Cardiac muscle cell (in vitro differentiated cells and primary cell): ENCODE measurements at places on chromosomes 13 and 19. TPM values are rescaled to one million over a fixed set of nuclear protein-coding genes. Genes with fewer than 3 reads are reported as not detected.
A peak's percentile ranks its signal among the peaks of the same experiment; 100 is the strongest.

DNA sequence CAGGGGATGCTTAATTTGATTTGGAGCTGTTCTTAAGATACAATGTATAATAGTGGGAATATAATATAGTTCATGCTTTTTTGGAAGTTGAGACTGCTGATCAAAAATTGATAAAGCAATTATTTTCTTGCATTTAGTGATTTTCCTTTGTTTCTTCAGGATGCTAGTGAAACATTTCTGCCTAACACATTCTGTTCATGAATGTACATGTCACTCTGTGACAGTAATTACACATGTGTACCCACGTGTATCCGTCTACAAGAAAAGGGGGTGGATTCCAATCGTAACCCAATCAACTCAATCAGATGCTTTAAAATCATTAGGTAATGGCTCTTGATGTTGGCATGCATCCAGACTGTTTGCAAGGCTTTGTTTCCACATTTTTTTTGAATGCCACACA lies 5.0 kb upstream of the FRY start:
- DNase-seq = no peak

DNA sequence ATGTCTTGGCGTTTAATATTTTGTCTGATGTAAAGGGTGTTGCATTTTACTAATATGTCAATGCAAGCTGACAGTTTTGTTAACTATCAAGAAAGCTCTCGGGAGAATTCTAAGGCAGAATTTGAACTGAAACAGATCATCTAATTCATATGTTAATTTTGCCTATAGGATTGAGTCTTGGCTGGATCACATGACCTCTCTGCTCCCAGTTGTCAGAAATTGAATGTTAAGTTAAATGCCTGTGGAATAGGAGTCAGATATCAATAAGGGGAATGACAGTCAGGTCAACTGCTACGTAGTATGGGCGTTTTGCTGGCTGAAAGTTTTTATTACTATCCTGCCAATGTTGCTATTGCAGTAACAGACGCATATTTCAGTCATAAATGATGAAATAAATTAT lies 358.5 kb downstream of the MYO16 start:
- no peak for DNase-seq

DNA sequence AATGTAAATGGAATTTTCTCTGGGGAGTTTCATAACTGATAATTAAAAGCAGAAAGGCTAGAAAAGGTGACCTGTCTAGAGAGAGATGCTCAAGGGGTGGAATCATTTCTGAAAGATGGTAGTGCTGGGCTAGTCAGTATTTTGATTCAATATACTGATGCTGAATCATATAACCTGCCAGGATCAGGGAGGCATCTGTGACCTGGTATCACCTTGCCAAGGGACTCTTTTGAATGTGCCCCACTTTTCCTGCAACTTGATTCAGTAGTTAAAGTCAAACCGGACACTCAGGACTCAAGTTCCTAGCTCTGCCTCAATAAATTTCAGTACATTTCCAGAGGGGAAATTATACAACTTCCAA lies 15.8 kb downstream of the LCP1 start:
- DNase-seq = no peak

Gene CEACAM16
- not detected in 2 replicates for total RNA-seq

DNA sequence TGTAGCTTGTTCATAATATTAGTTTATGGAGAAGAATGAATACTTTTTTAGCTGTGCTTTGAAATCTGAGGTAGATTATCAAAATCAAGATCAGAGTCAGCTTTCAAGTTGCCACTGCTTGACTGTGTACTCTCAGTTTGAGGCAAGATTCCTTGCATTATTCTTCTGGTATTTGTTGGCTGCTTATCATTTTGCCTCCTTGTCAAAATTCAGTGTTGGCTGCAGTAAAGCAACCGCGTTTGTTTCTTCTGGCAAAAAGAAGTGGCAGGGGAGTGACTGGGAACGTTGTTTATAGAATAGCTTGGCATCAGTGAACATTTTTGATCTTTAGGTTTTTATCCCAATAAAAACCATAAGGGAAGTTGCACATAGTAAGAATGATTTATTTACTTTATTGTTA lies 419.3 kb upstream of the GPC6 start:
- DNase-seq = no peak

DNA sequence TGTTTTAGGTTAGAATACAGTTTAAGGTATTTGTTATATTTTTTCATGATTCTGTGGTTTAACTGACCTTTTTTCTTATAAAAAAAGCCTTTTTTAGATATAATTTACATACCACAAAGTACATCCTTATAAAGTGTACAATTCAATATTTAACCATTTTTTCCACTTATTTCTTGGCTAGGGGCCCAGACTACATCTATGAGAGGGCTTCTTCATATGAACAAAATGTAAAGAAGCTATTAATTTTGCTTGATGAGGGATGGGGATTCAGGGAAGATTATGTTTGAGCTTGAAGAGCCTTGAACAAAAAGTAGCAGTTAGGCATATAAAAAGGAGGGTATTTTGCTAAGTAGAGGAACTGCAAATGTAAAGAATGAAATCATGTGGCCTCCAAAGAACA lies 2.2 kb downstream of the CCDC122 start:
- DNase-seq = no peak

Gene PGLYRP1
- not detected in 2 replicates for total RNA-seq

Gene MBD3L2
- not detected in 2 replicates for total RNA-seq

Gene VRK3
- 29.9 and 34.3 TPM in 2 replicates for total RNA-seq

DNA sequence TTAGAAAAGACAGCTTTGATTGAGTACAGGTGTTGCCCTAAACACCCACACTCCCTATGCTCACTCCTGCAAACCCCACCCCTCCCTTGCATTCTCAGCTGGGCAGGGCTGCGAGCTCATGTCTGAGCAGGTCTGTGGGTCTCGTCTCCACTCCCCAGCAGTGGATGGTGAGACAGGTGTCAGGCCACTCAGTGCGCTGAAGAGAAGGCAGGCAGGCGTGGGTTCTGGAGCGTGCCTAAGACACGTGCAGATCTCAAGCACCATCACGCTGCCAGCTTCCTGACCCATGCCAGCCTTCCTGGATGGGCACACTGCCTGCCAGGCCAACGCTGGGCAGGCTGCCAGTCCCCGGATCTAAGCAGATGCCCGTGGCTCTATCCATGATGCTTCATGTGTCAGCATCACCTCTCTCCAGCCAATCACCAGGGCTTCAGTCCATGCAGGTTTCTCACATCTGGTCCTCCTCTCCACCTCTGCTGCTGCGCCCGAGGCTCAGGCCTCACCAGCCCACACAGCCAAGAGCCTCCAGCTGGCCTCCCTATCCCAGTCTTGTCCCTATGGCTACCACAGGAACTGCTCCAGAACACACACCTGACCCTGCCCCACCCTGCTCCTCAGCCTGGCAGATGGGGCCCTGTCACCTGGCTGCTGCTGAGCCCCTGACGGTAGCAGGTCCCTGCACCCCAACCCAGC lies 42.6 kb downstream of the EPS15L1 start:
- DNase-seq = no peak

GRCh38 chr13:34179481-34179880 lies 361.5 kb downstream of the RFC3 start:
- no peak for DNase-seq

- DNase-seq = no peak
Measured at GRCh38 chr19:30378701-30379100, 6.5 kb downstream of the ZNF536 start.

Gene DCT
- total RNA-seq = 0.18 TPM in 2 replicates

DNA sequence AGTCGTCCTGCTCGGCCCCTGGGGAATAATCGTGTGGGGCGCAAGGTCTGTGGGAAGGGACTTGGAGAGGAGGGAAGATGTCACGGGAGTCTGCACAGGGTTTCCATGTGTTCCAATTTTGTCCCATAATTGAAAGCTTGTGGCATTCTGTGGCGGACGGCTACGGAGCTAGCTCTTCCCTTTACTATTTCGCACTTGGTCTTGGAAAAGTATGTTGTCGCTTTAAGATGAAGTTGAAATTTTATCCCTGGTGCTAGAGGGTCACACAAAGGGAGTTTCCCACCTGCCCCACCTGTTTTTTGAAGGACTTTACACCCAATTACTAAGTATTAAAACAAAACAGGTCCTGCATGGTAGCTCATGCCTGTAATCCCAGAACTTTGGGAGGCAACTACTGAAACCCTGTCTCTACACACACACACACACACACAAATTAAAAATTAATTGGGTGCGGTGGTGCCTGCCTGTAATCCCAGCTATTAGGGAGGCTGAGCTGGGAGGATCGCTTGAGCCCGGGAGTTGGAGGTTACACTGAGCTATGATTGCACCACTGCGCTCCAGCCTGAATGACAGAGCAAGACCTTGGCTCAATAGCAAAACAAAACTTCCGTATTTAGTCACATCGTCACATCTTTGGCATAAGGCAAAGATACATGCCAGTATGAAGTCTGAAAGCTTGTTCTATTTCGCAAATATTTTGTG lies 967 bp upstream of the TPT1 start:
- DNase-seq = peak; percentile 42

- no peak for DNase-seq
Measured at GRCh38 chr13:77928909-77929308, 10.3 kb upstream of the EDNRB start.

DNA sequence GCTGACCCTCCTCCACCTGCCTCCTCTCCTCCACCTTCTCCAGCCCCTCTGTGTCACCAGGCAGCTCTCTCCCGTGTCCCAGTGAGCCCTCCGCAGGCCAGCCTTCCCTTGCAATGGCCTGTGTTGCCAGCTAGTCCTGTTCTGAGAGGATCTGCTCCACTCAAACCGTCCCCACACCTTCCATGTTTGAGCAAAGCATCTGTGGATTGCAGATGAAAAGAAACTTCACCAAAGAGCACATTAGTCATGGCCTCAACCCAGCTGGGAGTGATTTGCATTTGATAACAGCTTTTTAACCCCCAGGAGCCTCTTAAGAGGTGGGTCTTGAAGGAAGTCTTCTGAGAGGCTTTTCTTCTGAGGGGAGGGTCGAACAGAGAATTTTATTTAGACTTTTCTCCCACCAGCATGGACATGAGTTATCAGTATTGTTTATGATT lies 72.8 kb downstream of the COL4A2 start:
- peak; percentile 43 for DNase-seq

Gene TMPRSS9
- not detected in 2 replicates for total RNA-seq

Gene ELAVL3
- total RNA-seq = 0.09 and 0.18 TPM in 2 replicates

Gene CCDC169
- total RNA-seq = 3.1 and 6.9 TPM in 2 replicates

DNA sequence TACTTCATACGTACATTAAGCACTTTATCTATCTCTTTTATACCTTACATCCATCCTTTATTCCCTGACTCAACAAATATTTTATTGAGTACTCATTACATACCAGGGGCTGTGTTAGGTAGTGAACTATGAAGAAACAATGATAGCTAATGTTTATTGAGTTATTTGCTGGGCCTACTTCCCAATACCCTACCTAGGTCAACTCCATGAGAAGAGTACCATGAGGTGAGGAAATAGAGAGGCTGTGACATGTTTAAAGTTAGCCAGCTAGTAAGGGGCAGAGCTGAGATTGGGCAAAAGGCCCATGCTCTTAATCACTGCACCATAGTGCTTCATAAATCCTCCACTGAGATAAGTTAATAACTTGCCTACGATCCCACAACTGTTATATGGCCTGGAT lies 79.9 kb downstream of the FREM2 start:
- no peak for DNase-seq

DNA sequence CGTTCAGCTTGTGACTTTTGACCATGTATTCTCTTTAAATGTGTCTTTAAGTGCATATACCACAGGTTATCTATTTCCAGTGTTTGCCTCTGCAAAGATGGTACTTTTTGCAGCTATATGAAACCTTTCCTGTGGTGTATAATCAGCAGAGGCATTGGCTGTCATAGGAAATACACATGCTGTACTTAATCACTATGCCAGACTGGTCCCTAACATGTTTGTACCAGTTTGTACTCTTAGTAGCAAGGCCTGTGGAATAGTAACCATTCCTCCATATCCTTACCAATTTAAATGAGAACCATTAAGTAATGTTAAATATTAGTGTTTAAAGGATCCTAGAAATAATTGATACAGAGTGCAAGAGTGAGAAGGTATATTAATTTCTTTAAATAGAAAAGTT lies 69.8 kb downstream of the CDK8 start:
- no peak for DNase-seq

Gene TEX26
- not detected in 2 replicates for total RNA-seq

DNA sequence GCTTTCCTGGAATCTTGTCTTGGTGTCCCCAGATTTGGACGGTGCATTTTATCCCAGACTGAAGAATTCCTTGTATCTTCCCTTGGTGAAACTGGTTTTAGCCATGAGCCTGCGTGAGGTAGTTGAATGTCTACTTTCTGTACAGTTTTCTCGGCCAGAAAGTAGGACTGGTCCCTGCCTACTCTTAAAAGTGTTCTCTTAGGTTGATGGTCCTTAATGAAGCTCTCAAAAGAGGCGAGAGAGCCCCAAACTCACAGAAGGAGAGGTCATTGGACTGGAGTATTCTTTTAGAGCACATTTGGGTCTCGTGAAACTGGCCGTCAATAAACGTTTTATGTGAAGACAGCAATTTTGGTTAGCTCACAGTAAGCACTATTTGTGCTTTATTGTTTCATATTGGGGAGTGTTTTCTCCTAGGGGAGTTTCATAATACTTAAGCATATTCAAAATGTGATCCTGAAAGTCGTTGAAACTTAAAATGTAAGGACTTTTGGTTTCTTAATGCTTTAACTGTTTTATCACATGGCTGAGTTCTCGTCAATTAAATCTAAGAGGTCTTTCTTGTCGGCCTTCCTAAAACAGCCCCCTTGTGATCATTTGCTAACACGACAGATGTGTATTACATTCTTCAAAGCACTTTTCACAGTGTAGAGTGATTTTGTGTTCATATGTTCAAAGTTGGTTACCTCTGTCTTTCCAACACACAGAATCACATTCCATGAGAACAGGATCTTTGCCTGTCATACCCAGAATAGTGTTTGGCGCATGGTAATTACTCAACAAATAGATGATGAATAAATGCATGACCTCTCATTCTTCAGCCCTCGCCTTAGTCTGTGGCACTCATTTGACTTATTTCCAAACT lies 889 bp downstream of the GTF2F2 start:
- peak; percentile 15 for DNase-seq

Gene FAAP24
- 2.2 and 2.4 TPM in 2 replicates for total RNA-seq

GRCh38 chr19:2575734-2576481 lies 100.0 kb downstream of the GADD45B start:
- no peak for DNase-seq

- DNase-seq = no peak
Measured at GRCh38 chr13:39533651-39534150, 69.3 kb downstream of the LHFPL6 start.

- peak; percentile 77 for DNase-seq
Measured at GRCh38 chr19:12952488-12953137, 4.4 kb downstream of the GADD45GIP1 start.

DNA sequence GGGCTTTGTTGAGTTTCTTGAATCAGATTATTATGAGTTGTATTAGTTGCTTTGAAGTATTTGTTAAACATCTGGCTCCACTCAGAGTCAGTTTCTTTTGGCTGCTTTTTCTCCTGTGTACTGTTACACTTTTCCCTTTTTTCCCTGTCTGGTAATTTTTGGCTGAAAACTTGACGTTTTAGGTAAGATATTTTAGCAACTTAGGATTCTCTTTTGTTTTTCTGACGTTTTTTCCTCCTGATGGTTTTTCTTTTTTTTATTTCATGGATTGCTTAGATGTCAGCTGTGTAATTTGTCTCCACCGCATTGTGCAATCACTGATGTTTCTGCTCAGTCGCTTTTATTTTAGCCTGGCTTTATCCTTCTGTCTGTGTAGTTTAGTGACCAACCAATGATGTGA lies 20.7 kb downstream of the RFC3 start:
- no peak for DNase-seq

- DNase-seq = peak; percentile 47
Measured at GRCh38 chr19:31548941-31549340, 199.7 kb upstream of the TSHZ3 start.

Gene XAB2
- 62.0 and 81.5 TPM in 2 replicates for total RNA-seq
